ENCODE measurements at places on chromosomes 3 and 15.

GRCh38 chr3:4426782-4427344, 40.2 kb downstream of the SUMF1 start:
- no peak for DNase-seq

GRCh38 chr15:40335938-40336743, 4.6 kb downstream of the CCDC9B start:
- no peak for DNase-seq

- DNase-seq, result no peak
Observed at GRCh38 chr3:17983106-17983505, 240.7 kb upstream of the TBC1D5 start.

DNA sequence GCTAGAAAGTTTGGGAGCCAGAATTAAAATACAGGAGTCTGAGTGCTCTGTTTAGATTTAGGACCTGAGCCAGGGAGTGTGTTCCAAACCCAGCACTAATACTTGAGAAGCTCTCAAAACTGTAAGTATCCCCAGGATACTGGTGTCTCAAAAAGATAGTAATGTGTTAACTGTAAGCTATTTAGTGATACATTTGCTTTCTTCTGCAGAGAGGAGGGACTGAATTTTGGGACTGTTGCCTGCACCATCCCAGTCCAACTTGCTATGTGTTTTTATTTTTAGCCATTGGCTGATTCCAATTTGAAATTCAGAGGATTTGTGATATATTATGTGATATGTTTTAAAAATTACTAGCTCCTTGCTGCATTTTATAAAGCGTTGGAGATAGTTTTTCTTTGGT, 31.5 kb downstream of the UBE2E1 start:
- no peak for DNase-seq

GRCh38 chr3:119604878-119605277, 7.2 kb downstream of the PLA1A start:
- no peak for DNase-seq

GRCh38 chr3:46353647-46354410, at the start of gene CCR2:
TSS of gene CCR2 (plus strand) at chr3:46354111. CDS start at chr3:46357528, 3,417 bp downstream.
- no peak for DNase-seq

DNA sequence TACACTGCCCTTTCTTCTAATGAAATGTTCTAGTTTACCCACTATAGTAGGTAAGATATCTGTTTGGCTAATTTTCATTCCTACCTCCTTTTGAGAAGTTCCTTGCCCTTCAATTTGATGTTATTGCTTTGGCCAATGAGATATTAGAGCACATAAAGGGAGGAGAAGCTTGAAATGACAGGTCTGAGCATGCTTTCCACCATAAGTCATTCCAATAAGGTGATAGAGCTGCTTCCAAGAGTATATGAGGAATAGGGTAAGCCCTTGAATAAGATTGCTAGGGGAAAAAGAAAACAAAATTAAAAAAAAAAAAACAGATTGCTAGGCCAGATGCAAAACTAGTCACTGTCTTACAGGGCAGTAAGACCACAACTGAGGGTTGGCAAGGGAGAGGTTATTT, 78.9 kb upstream of the TRIM42 start:
- no peak for DNase-seq

DNA sequence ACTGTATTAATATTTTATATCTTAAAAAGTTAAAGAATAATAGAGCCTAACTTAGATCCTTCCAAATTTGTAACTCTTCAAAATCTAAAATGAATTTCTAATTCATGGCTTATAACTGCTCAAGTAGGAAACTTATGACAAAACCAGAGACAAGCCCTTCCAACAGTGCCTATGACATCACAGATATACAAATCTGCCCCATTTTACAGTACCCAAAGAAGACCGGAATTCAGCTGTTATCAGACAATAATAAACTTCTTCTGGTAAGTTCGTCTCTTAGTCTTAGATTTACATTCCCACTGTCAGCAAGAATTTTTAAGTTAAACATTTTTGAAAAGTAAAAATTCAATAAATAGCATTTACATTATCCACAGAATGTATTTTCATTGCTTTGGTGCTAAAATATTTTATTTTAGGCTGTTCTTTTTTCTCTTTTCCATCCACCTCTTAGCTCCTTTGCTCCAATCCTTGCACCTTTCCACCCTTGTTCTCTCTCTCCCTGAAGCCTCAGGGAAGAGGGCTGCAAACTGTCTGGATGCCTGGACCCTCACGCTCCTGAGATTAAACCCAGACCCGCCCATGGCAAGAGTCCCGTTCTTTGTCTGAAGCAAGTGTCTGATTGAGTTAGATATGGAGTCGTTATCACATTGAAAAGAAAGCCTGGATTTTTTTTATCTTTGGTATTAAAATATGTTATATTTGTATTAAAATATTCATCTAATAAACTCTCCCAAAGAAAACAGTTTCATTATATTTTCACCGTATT, 312.7 kb downstream of the ZBTB20 start:
- DNase-seq, result no peak

DNA sequence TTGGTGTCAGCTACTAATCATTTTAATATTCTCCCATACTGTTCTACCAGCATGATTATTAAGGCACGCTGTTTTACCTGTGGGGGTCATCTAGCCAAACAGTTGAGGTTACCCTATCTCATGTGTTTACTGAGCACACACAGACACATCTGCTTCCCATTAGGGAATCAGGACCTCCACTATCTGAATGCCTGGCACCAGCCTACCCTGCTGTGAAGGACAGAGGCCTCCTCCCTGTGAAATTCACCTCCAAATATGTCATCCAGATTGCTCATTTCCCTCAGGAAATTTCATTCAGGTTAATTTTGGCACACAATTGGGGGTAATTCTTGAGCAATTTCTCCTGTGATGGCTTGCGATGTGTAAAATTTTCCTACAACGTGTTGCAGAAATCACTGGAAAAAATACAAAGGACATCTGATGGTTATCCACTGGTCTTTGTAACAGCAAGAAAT, 155.6 kb upstream of the NR2E3 start:
- DNase-seq, result no peak

GRCh38 chr3:122074621-122075265, 19.6 kb downstream of the CD86 start:
- DNase-seq, result no peak

DNA sequence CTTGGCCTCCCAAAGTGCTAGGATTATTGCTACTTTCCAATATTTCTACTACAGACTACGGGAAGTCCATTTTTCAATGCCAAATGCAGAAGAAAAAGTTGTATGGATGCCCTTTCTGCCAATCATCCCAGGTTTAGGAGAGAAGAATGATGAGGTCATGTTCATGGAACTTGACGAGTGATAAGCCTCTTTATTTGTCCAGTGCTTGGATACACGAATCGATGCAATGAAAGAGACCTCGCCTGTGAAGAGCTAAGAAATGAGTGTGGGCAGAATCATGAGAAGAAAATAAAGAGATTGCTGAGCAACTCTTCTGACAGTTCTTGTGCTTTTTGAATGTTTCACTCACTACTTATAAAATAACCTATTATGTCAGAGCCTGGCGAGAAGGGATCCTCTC, 996 bp upstream of the SLC28A1 start:
- no peak for DNase-seq

GRCh38 chr3:14701676-14702075, 26.7 kb downstream of the C3orf20 start:
- no peak for DNase-seq

DNA sequence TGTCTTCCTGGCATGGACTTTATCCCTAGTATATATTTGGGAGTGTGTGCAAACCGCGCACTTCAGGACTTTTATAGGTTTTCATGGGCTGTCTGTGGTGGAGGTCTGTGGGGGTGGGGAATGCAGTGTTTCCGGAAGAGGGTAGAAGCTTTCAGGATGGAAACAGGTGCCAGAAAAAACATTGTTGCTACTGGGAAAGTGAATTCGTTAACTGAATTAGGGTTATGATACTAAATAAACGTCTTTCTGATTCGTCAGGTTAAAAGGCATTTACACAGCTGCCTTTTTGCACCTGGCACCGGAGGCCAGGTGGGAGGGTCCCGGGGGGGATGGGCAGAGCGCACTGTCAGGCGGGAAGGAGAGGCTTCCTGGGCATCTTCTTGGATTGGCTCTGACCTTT, 62.1 kb downstream of the SLCO3A1 start:
- no peak for DNase-seq

- DNase-seq, result no peak
Observed at GRCh38 chr15:55587321-55588069, 650 bp downstream of the PYGO1 start.

- no peak for DNase-seq
Observed at GRCh38 chr3:177055605-177056571, 141.4 kb downstream of the TBL1XR1 start.

DNA sequence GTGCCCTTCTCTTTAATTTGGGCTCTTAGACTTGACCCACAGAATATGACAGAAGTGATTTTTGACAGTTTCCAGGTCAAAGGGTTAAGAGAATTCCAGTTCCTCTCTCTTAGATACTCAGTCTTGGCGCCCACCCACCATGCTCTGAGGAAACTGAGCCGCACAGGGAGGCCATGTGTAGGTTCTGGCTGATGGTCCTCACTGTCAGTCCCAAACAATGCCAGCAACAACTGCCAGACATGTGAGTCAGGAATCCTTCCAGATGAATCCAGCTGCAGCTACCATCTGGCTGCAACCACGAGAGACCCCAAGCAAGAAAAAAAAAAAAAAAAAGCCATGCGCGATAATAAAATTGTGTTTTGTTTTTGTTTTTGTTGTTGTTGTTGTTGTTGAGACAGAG, 326.6 kb downstream of the MAGI1 start:
- DNase-seq, result no peak

DNA sequence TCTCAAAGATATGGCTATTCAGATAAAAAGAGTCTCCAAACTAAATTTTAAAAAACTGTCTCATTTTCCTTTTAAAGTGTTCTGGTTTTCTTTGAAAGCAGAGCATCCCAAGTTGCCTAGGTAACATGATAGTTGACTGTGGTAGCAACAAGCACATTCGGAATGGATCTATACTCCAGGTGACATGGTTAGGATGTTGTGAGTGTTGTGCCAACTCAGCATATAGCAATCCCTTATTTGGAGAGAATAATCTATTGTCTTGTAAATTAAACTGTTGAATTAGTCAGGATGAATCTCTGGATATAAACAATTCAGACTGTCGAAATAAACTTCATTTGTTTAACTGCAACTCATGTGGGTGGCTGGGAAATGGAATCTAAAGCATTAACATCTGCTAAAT, 418.6 kb downstream of the TUSC7 start:
- no peak for DNase-seq

DNA sequence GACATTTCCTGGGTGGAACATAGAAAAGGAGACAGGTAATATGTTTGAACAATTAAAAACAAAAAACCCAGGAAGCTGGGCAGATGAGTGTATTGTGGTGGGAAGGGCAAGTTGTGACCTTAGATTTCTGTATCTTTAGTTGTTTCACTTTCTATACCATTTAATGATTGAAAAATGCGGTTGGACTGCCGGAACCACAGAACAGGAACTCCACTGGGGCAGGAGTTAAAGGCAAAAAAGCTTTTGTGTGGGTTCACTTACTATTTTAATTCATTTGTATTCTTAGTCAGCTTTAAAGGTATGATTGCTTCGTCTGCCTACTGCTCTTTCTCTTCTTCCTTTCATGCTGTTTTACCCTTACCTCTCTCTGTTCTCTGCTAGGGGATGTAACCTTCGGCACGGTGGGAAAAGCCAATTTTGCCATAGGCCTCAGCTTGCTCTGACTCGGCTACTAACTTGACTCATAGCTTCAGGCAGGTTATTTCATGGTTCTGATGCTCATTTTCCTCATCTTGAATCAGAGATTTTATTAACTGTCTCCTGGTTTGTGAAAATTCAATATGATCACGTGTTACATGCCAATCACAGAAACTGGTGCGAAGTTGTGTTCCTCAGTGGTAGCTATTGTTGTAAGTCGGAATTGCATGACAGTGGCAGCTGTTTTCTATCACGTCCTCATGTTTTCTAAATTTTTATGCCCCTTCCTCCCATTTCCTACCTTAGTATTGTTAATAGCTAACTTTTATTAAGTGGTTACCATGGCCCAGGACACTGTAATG, 1.6 kb upstream of the MCTP2 start:
- no peak for DNase-seq

GRCh38 chr3:131794766-131795388, 239.9 kb downstream of the CPNE4 start:
- DNase-seq, result peak; percentile 65

- no peak for DNase-seq
Observed at GRCh38 chr15:42846647-42847046, 73.9 kb downstream of the TTBK2 start.

DNA sequence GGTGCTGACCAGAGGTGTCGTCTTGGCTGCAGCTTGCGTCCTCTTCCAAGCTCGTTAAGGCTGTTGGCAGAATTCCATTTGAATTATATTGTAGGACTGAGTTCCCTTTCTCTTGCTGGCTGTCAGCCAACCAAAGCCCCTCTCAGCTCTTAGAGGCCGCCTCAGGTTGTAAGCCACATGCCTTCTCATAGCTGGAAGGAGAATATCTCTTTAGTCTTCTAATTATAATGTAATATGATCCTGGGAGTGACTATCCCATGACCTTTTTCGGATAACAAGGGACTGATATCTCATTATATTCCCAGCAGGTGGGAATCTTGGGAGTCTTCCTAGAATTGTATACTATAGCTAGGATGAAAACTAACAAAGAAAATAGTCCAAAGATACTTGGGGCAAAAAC, 4.8 kb downstream of the SCG5 start:
- no peak for DNase-seq

DNA sequence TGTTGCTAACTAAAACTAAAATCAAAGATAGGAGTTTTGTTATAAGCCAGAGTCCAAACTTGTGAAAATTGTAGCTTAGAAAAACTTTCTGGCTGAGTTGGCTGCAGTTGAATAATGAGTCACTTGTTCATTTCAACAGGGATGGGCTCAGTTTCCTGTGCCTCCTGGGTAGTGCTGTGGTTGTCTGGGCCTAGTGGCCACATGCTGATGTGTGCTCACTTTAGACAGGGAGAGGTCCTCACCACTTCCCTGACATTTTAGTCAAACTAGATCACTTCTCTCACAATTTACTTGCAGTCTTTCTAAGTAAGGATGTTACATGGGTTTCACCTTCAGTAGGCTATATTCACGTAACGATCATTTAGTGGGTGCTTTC, 6.3 kb upstream of the UBE2Q2 start:
- DNase-seq, result no peak

DNA sequence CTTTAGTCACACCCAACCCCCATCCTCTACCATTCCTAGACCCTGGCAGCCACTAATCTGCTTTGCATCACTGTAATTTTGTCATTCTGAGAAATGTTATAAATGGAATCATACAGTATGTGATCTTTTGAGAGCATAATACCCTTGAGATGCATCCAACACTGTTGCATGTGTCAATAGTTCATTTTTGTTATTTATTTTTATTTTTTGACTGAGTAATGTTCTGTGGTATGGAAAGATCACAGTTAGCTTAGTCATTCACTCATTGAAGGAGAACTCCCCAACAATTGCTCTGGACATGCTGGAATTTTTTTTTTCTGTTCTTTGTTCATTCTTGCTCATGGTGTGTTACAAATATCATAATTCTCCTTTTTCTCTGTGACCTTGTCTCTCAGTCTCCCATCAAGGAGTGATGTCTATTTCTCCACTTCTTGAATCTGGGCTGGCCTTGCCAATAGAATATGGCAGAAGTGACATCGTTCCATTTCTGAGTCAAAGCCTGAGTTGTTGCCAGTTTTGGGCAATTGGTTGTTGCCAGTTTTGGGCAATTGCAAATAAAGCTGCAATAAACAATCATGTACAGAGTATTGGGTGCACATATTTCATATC, 6.8 kb upstream of the ADPGK start:
- no peak for DNase-seq

Measured in NT2/D1 (cell line).